NCI-H187 (cell line): ENCODE measurements at places on chromosomes 2 and 18.
A peak's percentile ranks its signal among the peaks of the same experiment; 100 is the strongest.

DNA sequence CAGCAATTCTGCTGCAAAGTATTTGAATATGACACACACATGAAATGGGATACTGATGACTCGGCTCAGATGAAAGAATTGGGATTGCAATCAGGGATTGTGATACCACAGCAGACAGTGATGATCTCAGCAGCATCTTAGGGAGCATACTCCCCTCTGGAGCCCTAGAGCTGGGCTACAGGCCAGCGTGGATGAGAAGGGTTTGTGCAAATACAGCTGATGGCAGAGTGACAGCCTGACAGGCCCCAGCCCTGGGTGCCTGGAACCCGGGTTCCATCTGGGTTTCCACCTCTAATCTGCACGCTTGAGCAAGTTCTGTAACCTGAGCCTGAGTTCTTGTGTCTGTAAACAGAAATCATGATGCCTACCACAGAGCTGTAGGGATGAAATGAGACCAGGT is 418.0 kb downstream of the LRATD1 start:
- peak; percentile 80 for DNase-seq

GRCh38 chr18:13136056-13136903 is 82.3 kb upstream of the LDLRAD4 start:
- DNase-seq: no peak

DNA sequence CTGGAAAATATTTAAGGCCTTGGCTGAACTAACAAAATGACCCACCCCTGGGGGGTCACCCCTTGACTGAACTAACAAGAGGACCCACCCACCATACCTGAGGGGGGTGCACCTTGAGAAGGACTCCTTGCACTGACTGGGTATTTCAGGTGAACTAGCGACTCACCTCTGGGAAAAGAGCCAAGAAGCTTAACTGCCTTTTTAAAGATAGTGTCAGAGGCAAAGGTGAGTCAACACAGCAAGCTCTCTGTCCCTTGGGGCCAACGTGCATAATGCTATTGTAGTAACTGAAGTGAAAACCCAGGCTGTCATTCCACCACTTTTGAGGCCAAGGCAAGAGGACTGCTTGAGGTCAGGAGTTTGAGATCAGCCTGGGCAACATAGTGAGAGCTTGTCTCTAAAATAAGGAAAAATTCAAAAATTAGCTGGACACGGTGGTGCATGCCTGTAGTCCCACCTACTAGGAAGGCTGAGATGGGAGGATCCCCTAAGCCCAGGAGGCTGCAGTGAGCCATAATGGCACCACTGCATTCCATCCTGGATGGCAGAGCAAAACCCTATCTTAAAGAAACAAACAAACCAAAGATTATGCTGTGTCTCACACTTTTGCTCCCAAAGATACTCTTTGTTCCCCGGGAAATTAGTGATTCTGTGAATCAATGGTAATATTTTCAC is 36.4 kb upstream of the ZCCHC2 start:
- no peak for DNase-seq

GRCh38 chr2:74688881-74689280 is 34.8 kb downstream of the SEMA4F start:
- DNase-seq: no peak

- DNase-seq: no peak
Observed at GRCh38 chr2:14677039-14677438, 44.5 kb downstream of the LRATD1 start.

GRCh38 chr2:223853425-223853837 is 16.0 kb upstream of the AP1S3 start:
- DNase-seq: no peak

DNA sequence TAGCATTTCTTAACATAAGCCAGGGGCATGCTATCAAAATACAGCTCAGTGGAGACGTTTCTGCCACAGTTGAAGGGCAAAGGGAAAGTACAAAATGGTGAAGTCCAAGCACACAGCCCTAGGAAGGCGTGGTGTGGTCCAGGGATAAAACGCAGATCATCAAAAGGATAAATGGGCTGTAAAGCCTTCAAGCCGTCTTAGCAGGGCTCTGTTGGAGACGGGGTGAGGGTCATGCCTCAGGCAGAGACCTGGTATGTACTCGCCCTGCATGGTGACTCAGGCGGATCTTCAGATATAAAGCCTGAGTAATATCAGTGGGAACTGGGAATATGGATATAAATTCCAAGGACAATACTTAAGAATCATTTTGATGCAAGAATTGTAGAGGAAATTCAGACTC is 61.2 kb downstream of the NGEF start:
- DNase-seq: no peak

- no peak for DNase-seq
Observed at GRCh38 chr2:163856941-163857340, 121.1 kb upstream of the FIGN start.

GRCh38 chr2:219180961-219181360 is 2.9 kb downstream of the RETREG2 start:
- DNase-seq: no peak

DNA sequence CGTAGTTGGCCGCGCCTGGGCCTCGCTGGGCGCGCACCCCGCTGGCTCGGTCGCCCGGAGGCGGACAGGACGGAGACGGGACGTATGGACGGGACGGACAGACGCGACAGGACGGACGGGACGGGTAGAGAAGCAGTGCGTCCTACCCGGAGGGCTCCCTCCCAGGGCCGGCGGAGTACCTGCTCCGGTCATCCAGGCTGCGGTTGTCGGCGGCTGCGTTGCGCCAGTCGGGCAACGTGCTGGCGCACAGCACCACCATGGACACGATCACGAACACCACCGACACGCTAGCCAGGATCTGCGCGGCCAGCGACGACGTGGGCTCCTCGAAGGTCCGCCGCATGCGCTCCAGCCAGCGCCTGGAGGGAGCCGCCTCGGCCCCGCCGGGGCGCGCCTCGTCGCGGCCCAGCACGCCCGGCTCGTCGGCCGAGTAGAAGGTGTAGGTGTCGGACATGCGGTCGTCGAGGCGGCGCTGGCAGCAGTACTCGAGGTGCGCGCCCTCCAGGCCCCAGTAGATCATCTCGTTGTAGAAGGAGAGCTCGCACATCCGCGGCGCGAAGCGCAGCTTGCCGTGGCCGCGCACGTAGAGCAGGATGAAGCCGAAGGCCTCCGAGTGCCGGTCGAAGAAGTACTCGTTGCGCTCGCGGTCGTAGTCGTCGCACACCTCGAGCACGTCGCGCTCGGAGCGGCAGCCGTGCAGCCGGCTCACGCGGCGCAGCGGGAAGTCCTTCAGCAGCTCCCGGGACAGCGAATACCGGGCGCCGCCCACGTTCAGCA is 903 bp downstream of the KCNG3 start:
- DNase-seq: no peak

- DNase-seq: no peak
Observed at GRCh38 chr2:127231130-127231865, 11.2 kb upstream of the CYP27C1 start.

DNA sequence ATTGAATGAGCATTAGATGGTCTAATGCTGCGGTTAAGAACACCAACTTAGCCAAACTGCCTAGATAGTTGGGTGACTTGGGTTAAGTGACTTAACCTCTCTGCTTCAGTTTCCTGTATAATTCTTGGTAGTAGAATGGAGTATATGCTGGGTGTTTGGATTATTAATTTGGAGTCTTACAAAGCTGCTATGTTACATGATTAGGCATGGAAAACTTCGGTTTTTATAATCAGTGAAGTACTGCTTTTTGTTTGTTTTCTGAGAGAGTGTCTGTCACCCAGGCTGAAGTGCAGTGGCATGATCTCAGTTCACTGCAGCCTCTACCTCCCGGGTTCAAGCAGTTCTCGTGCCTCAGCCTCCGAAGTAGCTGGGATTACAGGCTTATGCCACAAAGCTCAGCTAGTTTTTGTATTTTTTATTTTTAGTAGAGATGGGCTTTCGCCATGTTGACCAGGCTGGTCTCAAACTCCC is 4.5 kb downstream of the RPL37A start:
- no peak for DNase-seq

- peak; percentile 25 for DNase-seq
Observed at GRCh38 chr2:25228848-25229278, 60.5 kb upstream of the POMC start.

DNA sequence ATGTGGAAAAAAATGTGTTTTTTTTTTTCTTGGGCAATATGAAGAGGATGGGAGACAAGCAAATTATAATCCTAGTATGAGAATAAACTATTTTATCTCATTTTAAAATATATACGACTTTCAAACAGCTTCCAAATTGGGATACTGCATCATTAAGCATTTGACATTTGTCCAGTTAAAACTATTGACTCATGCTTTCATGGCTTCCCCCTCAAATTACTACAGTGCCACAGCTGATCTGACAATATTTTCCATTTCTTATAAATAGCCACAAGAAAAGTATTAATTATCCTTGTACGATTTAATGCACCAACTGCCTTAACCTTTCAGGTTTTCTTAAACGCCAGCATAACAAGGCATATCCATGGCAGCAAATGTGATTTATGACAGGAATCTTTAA is 1134.8 kb upstream of the ZEB2 start:
- DNase-seq: no peak

DNA sequence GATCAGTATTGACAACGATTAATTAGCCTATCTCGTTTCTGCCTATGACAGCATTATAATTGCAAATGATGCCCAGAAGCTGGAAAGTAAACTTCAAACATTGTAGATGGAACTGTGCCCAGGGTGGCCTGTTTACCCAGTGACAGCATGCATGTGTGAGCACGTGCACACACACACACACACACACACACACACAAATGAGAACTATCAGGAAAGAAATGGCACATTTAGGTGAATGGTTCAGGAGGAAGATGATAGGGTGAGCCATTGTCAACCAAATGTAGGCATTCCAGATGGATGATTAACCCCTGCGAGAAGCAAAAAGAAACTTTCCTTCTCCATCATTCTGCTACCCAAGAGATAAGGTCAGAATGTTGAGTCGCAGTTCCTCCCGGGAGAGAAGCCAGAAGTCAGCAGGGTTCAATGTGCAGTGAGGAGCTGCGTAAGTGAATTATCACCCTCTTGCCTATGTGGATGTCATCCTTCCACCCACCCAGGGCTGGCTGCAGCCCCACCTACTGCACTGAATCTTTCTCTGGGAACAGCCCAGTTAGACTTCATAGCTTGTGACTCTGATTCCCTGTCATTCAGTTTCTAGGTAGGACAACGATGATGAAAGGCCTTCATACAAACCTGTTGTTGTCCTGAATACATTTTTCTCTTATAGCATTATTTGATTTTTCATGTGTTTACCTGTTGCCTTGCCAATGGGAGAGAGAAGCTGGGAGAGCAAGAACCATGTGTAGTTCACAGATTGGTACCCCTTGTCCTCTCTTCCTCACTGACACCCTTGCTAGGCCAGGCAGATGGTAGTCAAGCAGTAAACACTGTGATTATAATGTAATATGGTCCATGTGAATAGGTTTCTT is 3.5 kb upstream of the APOB start:
- DNase-seq: no peak

DNA sequence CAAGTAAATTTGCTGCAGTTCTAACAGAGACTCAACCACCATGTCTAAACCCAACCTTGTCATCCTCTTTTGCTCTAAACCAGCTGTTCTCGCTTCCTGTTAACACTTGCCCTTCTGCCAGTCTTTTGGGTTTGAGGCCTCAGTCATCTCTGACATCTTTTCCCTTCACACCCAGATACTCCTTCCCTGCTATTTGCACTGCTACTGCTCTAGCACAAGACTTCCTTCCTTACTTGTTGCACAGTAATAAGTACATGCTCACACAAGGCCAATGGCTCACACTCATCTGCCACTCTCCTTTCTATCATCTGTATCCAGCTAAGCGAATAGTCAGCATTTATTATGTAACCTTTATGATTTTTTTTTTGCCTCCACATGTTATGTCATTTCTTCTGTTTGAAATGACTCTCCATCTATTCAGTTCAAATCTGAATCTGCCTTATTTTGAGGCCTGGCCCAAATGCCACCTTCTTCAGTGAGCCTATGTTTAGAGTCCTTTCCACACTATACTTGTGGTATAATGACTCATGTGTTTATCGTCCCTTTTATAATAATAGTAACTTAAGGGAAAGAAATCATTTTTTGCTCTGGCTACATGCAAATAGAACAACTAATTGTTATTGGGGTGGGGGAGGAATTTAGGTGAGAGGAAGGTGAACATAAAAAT is 22.5 kb upstream of the CDKL4 start:
- no peak for DNase-seq

- DNase-seq: no peak
Observed at GRCh38 chr2:127563458-127564428, 28.3 kb downstream of the MYO7B start.

- DNase-seq: no peak
Observed at GRCh38 chr2:72204156-72204785, 56.6 kb upstream of the CYP26B1 start.

- no peak for DNase-seq
Observed at GRCh38 chr2:235842941-235843340, 325.2 kb downstream of the GBX2 start.

- no peak for DNase-seq
Observed at GRCh38 chr2:203871371-203871983, 3.9 kb downstream of the CTLA4 start.

DNA sequence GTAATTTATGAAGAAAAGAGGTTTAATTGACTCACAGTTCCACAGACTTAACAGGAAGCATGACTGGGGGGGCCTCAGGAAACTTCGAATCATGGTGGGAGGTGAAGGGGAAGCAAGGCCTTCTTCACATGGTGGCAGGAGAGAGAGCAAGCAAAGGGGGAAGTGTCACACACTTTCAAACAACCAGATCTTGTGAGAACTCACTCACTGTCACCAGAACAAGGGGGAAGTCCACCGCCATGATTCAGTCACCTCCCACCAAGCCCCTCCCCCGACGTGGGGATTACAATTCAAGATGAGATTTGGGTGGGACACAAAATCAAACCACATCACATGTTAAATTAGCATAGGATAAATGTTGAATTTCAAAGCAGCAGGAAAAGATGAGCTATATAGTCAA is 56.2 kb downstream of the STRADB start:
- no peak for DNase-seq

DNA sequence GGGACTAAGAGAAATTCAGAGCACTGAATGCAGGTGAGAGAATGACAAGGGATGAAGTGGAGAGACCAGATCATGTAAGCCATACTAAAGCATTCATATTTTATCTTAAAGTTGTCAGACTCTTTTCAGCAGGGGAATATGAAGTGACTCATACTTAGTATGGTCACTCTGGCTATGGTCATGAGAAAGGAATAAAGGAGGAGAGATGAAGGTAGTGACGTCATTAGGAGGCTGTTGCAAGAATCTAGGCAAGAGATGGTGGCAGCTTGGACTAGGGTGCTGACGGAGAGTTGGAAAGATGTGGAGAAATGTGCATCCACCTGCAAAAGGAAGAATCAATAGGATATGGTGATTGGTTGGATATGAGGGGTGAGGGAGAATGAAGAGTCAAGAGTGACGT is 203.2 kb upstream of the ACVR2A start:
- no peak for DNase-seq

- no peak for DNase-seq
Observed at GRCh38 chr2:140929849-140930248, 1201.0 kb downstream of the LRP1B start.

- no peak for DNase-seq
Observed at GRCh38 chr2:239157771-239158170, 243.0 kb downstream of the HDAC4 start.

- no peak for DNase-seq
Observed at GRCh38 chr2:3253913-3254441, 123.6 kb downstream of the EIPR1 start.

- no peak for DNase-seq
Observed at GRCh38 chr2:27636766-27637165, 7.9 kb downstream of the GPN1 start.
